Renal pelvis (tissue), 12 donors: ENCODE measurements at places on chromosomes 1 and 21.

DNA sequence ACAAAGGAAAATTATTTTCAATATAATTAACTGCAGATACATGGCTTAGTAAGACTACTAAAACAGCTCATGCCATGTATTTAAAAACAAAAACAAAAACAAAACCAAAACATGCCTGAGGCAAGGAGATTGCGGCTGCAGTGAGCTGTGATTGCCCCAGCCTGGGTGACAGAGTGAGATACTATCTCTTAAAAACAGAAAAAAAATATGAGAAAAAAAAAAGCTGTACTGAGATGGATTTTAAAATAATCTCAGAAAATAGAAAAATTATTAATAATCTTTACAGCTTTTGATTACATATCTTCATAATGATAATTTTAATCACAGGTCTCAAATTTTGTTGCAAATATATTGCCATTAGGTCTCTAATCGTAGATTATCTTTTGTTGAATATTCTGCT is 24.0 kb upstream of the LIN9 start:
- no peak for DNase-seq

DNA sequence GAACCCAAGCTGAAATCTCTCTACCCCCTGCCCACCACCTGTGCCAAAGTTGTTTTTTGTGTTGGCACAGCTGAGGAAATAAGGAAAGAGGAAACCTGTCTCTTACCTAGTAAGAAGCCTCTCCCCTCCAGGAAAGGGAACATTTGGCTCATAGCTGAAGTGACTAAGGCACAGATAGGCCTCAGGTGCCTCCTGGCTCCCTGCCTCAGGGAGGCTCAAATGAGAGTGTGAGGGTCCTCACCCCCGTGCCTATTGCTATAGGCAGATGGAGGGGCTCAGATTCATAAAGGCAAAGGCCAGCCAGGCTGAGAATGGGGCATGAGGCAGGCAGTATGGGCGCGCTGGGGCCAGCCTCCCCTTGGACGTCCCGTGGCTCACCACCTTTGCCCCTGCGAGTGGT is 7.4 kb downstream of the SLC30A2 start:
- DNase-seq, result no peak

GRCh38 chr1:25563330-25564215 is 20.2 kb downstream of the LDLRAP1 start:
- DNase-seq, result no peak

- DNase-seq, result no peak
Measured at GRCh38 chr21:26077521-26077920, 93.0 kb downstream of the APP start.

- no peak for DNase-seq
Measured at GRCh38 chr1:86687595-86687994, 16.8 kb upstream of the SH3GLB1 start.

DNA sequence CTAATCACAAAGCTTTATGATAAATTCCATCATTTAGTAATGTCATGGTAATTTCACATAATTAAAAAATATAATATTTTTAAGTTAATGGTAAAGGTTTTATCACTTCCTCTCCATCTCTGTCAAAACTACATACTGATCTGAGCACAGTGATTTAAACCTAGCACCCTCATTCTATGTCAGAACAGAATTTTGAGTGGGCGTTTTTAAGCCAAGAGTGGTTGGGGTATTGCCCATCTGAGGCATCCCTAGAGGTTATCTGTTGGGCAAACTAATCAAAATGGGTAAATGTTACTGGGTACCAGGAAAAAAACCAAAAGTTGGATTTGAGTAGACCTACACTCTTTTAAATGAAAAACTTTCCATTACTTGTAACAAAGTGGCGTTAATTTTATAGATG is 100.7 kb upstream of the GFI1 start:
- no peak for DNase-seq

DNA sequence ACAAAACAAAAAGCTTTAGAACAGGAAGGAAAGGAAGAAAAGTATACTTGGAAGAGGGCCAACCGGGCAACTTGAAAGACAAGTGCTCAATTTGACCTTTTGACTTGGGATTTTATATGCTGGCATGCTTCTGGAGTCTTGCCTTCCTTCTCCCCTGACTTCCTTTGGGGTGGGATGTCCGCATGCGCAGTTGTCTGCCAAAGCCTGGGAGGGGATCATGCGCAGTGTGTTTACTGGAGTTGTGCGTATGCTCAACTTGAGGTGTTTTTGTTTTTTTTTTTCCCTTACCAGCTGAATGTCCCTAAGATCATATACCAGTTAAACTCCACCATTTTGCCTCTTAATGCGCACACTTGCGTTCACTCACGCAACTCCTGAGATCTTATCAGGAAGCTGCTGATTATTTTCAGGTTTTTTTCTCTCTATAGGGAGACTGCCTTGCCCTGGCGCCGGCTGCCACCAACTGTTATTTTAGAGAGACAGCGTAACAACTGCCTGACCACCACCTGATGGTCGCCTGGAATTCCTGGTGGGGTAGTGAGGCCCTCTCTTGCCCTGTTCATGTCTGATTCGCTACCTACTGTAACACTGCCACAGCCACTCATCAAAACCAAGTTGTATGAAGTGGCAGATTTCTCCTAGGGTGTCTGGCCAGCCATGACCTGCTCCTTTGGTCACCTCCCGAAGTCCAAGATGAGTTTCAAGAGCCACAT is 138.7 kb upstream of the ZNF644 start:
- no peak for DNase-seq

DNA sequence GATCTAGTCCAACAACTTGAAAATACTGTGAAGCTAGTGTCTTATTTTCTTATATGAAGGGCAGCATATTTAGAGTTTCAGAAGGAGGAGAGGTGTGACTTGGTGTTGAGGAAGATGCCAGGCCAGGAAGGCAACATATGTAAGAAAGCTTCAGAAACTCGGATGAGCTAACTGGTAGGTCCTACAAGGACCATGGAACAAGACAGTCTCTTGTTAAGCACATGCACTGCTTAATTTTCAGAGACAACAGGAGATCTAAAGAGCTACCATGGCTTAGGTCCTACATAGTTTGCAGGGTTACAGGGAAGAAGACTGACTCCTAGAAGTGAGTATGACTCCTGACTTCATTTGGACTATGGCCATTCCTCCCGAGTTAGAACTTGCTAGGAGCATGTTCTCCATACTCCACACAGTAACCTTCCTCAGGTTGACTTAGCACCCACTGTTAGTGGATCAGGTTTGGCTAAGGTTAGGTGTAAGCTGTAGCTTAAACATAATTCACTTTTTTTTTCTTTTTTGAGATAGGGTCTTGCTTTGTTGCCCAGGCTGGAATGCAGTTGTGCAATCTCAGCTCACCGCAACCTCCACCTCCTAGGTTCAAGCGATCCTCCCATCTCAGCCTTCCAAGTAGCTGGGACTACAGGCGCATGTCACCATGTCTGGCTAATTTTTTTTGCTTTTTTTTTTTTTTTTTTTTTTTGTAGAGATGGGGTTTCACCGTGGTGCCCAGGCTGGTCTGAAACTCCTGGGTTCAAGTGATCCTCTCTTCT is 31.0 kb downstream of the ANGEL2 start:
- DNase-seq, result no peak

DNA sequence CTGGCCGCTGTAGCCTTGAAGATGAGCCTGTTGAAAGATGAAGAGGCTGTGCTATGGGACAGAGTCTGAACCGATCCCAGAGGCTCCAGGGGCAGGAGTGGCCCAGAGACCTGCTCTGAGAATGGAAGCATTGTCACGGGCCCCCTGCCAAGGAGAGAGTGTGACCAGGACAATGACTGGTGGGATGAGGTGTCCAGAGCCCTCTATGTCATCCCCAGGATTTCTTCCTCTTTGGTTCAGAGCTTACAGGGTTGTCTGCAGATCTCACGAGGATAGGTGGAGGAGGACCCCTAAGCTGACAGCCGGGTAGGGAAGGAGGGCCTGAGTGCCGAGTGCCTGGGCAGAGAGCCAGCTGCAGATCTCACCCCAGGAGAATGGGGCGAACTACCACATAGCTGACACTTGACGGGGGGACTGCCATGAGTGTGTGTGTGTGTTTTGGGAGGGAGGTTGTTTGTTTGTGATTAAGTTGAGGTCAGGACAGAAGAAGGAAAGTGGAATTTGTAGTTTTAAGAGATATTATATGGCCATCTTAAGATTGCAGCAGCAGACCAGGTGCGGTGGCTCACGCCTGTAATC is 25.4 kb downstream of the PIK3CD start:
- DNase-seq, result no peak

- no peak for DNase-seq
Measured at GRCh38 chr1:204045430-204045829, 27.5 kb upstream of the SOX13 start.

GRCh38 chr1:219391297-219391696 is 217.6 kb downstream of the LYPLAL1 start:
- no peak for DNase-seq

GRCh38 chr1:62439652-62440371 is 3.0 kb downstream of the USP1 start:
- DNase-seq, result peak; percentile 22

DNA sequence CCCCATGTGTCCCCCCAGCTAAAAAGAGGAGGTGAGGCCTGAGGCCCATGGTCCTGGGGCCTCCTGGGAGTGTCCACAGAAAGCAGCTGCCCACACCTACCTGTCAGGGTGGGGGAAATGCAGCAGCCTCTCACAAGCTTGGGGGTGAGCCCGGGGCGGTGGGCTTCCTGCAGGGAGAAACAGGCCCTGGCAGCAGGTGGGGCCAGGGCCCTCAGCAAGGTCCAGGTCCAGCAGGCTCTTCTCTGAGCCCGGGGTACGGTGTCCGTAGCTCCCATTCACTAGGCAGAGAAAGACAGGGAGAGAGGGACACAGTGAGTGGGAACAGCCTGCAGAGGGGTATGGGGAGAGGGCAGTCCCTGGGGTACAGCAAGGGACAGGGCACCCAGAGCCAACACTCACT is 139.0 kb downstream of the GLIS1 start:
- no peak for DNase-seq

DNA sequence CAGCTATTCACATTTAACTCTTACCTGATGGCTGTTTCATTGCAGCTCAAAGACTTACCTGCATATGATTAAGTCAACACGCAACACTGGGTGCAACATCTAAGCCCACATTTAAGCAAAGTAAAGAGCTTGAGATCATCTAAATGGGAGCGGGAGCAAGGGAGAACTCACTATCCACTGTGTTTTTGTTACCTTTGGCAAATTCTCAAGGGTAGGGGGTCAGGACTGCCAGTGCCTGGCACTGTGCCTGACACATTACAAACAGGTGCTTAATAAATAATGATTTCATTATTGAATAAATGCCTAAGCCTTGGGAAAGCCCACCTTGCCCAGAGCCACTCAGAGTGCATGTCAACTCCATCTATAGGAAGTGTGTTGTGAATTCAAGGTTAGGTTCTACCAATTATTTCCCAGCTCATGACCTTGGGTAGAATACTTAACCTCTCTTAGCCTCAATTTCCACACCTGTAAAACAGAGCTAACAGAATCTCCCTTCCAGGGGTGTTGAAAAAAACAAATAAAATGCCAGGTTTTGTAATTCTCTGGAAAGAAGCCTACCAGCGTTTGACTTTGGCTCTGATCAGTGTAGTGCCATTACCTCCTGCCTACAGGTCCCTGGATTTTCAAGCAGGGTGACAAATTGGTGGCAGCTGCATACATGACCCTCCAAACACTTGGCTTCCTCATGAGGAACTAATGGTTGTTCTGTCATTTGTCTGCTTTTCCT is 109.7 kb downstream of the TGFBR3 start:
- DNase-seq, result no peak

GRCh38 chr1:159934136-159935039 is 9.1 kb upstream of the TAGLN2 start:
- no peak for DNase-seq

GRCh38 chr1:154256686-154257085 is 15.7 kb upstream of the HAX1 start:
- no peak for DNase-seq

DNA sequence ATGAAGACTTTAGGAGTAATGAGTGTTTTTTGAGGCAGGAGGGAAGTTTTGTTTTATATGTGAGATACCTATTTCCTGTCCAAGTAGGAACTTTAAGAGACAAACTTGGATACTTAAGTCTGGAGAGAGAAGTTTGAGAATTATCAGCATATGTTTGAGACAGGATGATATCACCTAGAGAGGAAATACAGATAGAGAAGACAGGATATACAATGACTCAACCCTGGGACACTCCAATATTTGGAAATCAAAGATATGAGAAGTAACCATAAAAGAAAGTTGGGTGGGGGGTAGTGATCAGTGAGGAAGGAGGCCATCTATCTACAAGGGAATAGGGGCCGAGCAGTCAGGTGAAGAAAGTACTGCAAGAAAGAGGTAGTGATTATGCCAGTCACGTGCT is 6.5 kb downstream of the LCE7A start:
- no peak for DNase-seq

GRCh38 chr1:115640384-115640783 is 1.4 kb upstream of the VANGL1 start:
- no peak for DNase-seq

DNA sequence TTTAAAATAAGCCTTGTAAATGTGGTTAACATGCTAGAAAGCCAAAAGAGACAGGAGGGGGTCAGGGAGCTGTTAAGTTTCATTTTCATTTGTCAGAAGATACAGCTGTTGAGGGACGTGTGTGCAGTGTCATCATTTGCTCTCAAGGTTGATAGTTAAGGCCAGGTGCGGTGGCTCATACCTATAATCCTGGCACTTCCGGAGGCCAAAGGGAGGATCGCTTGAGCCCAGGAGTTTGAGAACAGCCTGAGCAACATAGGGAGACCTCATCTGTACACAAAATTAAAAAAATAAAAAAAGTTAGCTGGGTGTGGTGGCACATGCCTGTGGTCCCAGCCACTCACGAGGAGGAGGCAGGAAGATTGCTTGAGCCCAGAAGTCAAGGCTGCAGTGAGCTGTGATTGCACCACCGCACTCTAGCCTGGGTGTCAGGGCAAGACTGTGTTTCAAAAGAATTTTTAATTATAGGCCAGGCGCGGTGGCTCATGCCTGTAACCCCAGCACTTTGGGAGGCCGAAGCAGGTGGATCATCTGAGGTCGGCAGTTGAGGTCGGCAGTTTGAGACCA is 22.7 kb downstream of the ZBTB8OS start:
- DNase-seq, result no peak

GRCh38 chr21:31750843-31751242 is 18.9 kb upstream of the SCAF4 start:
- no peak for DNase-seq

DNA sequence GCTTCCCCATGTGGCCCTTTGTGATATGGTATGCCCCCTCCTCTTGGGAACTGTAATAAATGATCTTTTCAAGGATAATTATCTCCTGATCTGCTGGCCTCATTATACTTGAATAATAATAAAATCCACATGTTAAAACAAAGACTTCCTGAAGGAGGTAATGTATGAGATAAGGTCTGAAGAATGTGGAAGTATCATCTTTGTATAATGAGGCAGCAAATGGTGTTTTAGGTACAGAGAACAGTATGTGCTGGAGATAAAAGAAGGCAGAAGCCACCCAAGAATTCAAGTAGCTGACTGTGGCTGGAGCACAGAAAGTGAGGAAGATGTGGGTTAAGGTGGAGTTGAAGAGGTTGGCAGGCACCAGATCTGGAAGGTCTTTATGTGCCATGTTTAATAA is 12.8 kb upstream of the COG2 start:
- DNase-seq, result no peak
